Neural progenitor cell (in vitro differentiated cells): ENCODE measurements at places on chromosomes 6 and 20. TPM values are rescaled to one million over a fixed set of nuclear protein-coding genes. Genes with fewer than 3 reads are reported as not detected.

GRCh38 chr6:42326248-42326647, 108.6 kb upstream of the MRPS10 start:
- no peak for DNase-seq

GRCh38 chr6:30554962-30555815, 1.1 kb downstream of the GNL1 start:
- DNase-seq, result peak; percentile 83

DNA sequence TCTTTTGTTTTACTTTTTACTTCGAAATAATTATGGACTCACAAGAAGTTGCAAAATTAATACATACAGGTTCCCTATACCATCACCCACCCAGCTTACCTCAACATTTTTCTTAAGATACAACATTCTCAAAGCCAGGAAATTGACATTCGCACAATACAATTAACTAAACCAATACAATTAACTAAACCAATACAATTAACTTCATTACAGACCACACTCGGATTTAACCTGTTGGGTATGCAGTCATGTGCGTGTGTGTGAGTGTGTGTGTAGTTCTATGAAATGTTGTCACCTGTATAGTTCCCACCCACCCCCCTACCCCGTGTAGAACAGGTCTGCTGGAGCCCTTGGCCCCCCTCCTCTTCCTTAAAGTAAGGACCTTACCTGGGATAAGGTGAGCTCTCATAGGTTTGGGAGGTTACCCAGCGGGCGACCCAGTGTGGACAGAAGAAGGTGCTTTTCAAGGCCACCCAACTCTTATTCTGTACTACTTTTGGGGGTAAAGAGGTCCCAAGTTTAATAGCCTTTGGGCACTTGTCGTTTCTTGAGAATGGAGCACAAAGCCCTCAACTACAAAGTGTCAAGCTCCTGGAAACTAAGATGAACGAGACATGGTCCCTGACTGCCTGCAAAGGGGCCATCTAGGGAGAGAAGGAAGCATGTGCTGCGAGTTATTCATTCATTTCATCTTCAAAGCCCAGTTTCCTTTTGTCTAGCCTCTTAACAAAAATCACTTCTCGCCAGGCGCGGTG, 544 bp upstream of the STK38 start:
- DNase-seq, result no peak

CITED2 gene
- total RNA-seq, result 215 and 222 TPM in 2 replicates

MAS1 gene
- total RNA-seq, result not detected in 2 replicates
